Thyroid gland (tissue), 4 donors: ENCODE measurements at places on chromosomes 16 and 17.
A peak's percentile ranks its signal among the peaks of the same experiment; 100 is the strongest.

DNA sequence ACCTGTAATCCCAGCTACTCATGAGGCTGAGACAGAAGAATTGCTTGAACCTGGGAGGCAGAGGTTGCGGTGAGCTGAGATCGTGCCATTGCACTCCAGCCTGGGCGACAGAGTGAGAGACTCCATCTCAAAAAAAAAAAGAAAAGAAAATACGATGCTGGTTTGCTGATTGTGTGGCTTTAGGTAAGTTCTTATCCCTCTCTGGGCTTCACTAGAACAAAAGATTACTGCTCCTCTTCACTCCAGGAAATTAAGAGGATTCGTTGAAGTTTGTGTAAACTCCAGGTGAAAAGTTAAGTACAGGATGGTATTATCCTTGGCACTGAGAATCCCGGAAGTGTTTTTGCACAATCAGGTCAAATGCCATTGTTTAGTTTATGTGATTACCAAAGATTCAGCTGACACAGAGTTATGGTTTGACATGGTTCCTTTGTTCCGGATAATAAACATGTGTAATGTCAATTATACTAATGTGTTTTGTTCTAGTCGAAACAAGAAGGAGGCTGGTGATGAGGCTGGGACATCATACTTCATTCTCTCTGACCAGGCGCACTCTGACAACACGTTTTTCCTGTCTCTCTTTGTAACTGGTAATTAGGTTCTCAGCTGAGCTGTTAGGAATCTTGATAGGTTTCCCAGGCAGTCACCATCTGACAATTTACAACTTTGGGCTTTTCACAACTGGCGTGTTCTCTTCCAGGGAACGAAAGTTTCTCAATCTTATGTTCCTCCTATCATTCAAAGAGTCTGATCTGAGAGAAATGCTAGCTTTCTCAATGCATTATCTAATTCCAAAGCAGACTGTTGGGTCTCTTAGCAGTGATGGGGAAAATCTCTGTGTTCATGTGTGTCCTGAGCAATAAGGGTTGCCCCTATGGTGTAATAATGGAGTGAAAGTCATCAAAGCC is 10.8 kb upstream of the TAOK1 start:
- DNase-seq: no peak

DNA sequence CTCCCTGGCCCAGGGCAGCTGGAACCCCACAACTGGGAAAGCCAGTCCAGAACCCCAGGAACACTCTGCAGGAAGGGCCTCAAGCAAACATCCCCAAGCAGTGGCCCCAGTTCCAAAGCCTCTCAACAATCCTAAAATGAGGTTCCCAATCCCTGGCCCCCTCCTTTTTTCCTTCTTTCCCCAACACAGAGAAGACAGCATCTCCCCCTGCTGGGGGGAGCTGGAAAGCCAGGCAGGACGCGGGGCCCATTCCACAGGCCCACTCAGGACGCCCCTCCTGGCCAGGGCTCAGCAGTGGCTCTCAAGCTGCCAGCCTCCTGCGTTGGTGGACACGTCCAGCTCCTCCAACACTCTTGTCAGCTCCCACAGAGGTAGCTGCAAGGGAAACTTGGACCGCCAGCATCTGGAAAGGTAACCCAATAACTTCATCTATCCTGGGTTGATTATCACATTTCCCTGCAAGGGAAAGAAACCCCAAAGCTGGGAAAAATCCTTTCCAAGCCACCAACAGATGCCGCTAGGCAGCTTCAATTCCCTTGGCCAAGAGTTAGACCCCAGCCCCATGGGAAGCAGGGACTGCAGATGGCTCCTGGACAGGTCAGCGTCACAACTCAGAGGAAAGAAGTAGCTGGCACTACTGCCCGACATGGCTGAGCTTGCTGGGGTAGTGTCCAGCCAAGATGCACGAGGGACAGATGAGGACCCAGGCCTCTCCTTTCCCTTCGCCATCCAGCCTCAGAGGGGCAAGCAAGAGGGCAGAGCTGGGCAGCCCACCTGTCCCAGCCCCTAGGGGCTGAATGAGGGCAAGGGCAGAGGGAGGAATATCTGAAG is 7.6 kb downstream of the HDAC5 start:
- no peak for DNase-seq

- no peak for DNase-seq
These were observed 2.7 kb downstream of the COTL1 start for GRCh38 chr16:84614968-84615813.

DNA sequence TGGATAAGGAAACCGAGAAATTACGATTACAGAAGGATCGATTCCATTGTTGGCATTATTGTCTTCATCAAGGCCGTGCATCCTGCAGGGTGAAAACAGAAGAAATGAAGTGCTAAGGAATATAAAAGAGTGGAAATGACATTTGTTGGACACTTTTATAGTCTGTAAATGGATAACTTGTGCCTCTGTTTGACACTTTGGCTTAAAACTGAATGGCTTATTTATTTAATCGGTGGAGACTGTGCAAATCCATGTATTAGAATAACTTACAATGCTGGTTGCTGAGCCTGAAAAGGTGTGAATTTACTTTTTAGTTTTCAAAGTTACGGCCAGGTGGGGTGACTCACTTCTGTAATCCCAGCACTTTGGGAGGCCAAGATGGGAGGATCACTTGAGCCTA is 31.4 kb downstream of the ITGB3 start:
- DNase-seq: no peak

- peak; percentile 82 for DNase-seq
These were observed 252.3 kb downstream of the SNX29 start for GRCh38 chr16:12228602-12229499.

DNA sequence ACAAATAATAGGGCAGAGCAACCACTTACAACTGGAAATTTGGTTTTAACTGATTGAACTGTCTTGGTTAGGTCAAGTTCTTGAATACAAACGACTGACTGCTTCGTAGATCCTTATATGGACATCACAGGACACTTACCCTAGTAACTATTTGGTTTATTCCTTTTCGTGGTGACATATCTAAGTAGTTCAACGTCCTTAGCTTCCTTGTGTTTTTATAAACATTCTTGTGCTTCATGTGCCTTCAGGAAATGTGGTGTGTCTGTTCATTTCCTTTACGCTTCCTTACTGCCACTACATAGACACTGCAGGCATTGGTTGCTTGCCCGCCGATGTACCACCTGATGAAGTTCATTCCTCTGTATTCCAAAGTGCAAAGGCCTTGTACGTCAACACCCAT is 59.3 kb downstream of the USP10 start:
- DNase-seq: no peak

GRCh38 chr17:81027591-81028505 is 7.1 kb upstream of the BAIAP2 start:
- no peak for DNase-seq

DNA sequence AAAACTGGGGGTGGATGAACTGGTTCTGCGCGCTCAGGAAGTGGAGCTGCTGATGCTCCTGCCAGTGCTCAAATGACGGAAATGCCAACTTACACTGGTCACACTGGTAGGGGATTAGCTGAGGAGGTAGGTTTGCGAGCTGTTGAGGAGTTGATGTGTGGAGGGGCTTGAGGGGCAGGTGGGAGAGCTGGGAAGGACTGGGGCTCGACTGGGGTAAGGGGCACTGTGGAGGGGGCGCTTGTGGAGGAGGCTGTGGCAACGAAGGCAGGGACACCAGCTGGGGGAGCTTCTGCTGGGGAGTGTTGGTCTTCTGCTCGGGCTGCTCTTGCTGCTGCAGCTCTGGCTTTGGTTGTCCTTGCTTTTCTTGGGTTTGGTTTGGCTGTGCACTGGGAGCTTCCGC is 252.9 kb downstream of the ZFHX3 start:
- no peak for DNase-seq

DNA sequence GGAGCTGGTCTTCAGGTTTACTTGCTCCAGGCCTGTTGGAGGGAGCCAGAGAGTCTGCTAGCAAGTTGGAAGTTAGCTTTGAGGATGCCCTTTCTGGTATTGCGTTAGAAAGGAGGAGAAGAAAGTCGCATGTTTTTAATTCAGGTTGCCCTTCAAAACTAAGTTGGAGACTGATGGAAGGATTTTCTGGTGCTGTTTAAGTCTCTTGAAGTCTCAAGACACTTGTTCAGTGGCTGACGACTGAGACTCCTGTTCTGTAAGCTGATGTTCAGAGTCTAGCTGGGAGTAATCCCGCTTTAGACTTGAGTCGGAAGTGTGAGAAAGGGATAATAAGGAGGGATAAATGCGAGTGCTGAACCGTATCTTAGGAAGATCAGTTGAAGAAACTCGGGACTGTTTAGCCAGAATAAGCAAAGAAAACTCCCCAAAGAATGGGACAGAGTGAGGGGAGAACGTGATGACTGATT is 740 bp downstream of the AATF start:
- DNase-seq: no peak

DNA sequence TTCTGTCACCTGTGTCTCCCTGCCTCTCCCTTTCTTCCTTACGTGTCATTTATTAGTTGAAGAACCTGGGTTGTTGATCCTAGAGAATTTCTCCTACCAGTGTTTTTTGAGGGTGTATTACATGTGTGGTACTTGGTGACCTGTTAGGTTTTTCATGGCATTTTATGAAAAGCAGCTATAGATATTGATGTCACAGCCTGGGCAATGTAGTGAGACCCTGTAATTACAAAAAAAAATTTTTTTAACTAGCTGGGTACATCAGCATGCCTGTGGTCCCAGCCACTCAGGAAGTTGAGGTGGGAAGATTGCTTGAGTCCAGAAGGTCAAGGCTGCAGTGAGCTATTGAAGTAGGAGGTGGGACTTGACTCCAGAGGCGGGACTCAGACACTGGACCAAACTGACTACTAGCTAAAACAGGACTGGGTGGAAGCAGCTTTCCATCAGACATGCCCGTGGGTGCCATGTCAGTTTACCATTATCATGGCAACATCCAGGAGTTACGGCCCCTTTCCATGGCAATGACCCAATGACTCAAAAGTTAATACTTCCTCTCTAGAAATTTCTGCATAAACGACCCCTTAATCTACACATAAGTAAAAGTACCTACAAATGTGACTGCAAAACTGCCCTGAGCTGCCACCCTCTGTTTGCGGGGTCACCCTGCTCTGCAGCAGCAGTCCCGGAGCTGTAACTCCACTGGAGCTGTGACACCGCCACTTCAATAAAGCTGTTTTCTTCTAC is 311.4 kb downstream of the SNX29 start:
- no peak for DNase-seq

DNA sequence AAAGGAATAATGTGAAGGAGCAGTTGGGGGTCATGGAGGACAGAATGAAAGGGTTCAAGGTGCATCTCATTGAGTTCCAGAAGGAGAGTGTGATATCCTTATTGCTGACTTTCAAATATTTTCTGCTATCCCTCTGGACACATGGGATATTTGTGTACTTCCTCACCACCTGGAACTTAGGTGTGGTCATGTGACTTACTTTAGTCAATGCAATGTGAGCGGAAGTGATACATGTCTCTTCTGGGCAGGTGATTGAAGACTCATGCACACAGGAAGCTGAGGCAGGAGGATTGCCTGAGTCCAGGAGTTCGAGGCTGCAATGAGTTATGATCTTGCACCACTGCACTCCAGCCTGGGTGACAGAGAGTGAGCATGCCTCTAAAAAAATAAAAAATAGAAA is 36.7 kb upstream of the TANC2 start:
- DNase-seq: no peak

- DNase-seq: peak; percentile 29
These were observed at the start of gene CDH5 for GRCh38 chr16:66366433-66367299. TSS of gene CDH5 (plus strand) at chr16:66366691. CDS start at chr16:66379338, 12,647 bp downstream.

DNA sequence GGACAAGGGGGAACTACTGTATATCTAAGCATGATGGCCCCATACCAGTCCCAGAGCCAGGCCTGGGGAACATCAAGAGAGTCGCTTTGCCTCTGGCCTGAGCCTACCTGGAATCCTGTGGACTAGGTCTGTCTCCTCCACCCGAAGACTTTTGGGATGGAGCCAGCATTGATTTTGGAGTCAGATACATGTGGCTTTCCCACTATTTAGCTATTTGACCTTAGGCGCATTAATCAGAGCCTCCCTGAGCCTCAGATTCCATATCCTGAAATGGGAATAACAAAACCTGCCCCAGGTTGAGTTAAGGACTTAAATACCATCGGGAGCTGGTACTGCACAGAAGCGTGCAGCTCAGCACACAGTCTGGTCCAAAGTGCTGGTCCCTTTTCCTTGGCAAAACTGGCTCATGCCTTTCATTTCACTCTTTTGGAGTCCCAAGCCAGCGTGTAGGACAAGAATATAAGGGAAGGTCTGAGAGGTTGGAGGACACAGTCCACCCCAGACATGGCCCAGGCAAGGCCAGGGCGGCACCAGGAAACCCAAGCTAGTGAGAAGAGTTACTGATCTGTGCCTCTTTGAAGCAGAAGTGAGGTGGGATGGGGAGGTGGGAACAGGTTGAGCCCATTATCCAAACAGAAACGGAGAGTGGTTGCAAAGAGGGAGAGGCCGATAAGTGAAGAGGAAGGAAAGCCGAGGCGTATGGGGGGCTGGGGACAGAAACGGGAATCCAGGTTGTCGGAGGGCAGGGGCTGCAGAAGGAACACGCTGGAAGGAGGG is 986 bp downstream of the FA2H start:
- no peak for DNase-seq

DNA sequence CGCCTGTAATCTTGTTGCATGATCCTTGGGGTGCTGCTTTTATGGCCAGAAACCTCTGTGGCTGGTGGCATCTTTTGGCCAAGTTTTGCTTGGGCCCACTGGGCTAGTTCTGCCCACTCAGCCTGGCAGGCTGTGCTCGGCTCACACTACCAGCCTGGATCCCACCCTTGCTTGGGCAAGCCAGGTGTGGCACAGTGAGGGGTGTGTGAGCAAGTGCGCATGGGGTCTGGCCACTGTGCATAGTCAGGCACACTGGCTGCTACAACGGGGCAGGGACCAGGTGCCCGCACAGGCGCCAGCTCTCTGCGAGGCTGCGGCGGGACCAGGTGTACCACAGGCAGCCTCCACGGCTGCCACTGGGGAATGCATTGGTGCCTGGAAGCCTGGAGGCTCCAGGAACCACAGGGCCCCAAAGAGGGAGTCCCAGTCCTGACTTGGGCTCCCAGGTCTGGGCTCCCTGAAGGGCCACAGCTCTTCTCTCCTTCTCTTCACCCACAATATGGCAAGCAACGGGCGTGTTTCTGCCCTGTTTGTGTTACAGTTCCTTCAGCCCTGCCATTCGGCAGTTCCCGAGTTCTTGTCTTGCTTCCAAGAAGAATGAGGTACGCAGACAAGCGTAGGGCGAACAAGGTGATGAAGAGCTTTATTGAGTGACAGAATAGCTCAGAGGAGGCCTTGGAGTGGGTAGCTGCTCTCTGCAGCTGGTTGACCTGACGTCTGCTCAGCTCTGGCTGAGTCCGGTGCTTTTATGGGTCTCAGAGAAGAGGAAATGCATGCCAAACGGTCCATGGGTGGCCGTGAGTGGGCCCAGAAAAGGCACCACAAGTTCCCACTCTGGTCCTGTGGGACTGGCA is 26.7 kb upstream of the PRM1 start:
- no peak for DNase-seq

- DNase-seq: no peak
These were observed 7.1 kb downstream of the NKIRAS2 start for GRCh38 chr17:42026857-42027589.
